GM12891 (cell line): ENCODE measurements at places on chromosomes 11 and 22.

DNA sequence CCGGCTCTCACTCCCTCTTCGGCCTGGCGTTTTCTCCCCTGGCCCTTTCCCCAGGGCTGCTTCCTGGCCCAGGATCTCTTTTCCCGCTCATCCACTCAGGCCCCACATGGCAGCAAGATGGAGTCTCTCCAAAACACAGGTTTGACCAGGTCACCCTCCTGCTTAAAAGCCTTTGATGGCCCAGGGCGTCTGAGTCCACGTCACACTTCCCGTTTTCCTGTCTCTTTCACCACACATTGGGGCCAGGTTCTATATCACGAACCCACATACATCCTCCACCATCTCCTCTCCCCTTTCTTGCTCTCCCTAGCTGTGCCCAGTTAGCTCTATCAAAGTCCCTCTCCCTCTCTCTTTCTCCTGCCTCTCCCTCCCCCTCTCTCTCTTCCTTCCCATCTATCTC, 7.8 kb upstream of the LRRC32 start:
- no peak for DNase-seq

DNA sequence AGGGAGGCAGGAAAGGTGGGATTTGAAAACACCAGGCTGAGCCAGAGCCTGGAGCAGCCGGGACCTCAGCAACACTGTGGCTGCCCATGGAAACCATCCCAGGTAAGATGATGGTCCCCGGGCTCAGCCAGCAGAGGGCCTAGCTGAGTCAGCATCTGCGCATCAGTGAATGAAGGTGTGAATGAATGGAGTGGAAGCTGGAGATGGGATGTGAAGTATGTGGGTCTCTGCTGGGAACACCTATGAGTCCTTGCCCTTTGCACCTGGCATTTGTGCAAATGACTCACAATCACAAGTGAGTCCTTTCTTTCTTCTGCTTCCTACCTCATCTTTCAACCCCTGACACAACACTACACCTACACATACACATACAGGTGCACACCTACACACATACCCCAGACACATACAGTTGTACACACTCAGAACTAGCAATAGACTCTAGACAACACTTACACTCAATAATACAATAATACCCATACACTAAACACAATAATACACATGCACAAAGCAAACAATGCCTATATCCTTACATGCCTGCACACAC, 62.8 kb upstream of the PRDM11 start:
- DNase-seq, result no peak

- no peak for DNase-seq
These were observed 55.6 kb upstream of the SPTBN2 start for GRCh38 chr11:66784575-66784974.

DNA sequence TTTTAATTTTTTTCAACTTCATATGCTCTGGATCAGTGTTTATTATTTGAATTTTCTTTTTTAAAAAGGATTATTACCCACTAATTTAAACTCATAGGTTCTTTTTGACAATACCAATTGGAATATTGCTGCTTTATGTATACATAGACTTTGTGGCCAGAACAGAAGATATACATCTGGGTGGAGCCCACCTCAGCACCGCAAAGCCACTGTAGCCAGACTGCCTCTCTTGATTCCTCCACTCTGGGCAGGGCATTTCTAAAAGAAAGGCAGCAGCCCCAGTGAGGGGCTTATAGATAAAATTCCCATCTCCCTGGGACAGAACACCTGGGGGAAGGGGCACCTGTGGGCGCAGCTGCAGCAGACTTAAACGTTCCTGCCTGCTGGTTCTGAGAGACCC, 10.6 kb upstream of the C11orf58 start:
- no peak for DNase-seq

DNA sequence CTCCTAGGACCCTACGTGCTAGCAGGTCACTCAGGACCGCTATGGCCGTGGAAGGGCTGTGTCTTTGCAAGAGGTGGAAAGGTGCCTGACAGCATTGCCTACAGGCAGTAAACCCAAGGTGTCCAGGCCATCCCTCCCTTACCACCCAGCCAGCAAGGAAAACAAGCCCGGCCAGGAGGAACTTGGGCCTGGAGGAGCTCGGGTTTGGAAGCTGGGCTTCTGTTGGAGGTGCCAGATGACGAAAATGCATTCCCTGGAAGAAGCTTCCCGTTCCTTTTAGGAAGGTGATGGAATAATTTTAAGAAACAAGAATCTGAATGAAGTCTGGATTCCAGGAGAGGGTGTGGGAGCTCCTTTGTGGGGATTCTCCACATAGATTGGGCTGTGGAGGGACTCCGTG, 23.6 kb downstream of the FBLN1 start:
- DNase-seq, result no peak
